Stimulated activated CD4-positive, alpha-beta T cell treated with anti-CD3 and anti-CD28 coated beads, TNF-alpha, amount 100 ng/mL, for 4 hours (primary cell): ENCODE measurements at places on chromosomes 6 and 20.

GRCh38 chr6:137724018-137724403, 143.0 kb upstream of the TNFAIP3 start:
- no peak for DNase-seq

GRCh38 chr20:9441948-9442347, 72.4 kb upstream of the LAMP5 start:
- DNase-seq = no peak

DNA sequence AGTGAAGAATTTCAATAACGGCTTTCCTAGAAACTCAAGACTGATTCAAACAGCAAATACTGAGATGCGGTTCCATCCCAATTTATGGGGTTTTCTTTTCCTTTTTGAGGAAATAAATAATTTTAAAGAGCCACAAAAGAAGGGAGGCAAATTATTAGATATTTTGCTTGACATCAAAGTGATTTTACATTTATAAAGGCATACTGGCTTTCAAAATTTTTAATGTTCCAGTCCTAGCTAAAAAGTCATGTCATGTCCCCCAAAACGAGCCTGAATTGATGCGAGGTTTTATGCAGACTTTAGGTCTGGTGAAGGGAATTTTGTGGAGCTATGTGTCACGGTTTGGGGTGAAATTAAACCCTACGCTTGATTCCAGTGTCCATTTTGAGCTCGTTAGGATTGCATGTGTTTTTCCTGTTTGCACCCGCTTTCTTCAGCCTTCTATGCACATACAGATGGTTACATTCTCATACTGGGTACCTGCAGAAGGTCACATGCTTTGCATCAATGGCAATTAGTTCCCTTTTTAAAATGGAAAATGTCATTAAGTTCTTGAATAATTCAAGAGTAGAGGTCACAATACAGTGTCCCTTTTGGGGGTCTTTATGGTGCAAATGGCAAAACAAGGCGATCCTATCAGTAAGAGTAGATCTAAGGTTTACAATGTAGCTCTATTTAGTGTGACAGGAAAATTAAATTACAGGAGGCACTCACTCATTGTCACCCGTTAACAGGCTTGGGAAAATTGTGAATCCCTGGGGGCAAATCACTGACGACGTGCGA, 17.3 kb downstream of the FOXA2 start:
- DNase-seq = no peak

GRCh38 chr6:170006900-170007467, 255.6 kb downstream of the ERMARD start:
- no peak for DNase-seq
